ENCODE measurements at places on chromosomes 2 and 18.

DNA sequence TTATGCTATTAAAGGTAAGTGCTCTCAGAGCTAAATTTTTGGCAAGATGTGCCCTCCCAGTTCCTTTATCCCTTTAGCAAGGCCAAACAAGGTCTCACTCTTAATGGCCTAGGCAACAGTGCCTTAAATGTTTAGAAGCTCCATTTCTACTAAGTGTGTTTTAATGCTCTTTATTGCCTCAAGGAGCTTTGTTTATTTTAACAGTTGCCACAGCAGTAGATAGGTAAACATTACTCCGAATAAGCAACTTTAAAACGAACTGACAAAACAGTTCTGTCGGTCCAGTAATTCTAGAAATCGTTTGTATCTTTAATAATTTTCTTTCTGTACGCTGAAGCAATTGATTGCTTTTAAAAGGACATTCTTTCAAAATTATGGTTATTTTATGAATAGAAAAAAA, 74.5 kb downstream of the PIEZO2 start:
- no peak for DNase-seq

DNA sequence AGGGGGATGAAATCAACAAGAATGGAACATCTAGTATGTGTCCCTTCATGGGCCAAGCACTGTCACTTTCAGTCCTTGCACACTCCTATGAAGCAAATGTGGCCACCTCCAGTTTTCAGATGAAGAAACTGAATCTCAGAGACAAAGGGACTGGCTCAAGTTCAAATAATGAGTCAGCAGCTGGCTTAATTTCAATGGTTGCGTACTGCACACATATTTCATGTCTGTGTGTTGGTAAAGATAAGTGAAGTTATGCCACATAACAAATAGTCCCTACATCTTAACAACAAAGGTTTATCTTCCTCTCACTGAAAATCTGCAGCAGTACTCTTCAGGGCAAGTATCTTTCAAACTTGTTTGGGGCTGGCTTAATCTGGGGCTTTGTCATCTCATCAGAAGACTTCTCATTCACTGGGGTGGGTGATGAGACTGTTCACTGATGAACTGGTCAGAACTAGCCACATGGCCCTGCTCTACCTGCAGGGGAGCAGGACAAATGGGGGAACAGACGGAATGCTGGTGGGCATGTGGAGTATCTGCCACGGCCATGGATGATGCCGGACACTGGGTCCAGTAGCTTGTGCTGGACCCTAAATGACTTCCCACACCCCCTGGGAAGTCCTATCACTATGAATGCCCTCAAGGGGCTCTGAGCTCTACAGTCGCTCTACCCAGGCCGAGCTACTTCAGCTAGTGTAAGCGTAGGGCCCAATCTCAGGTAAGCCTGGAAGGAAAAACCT, 263.2 kb downstream of the CYP26B1 start:
- DNase-seq: no peak

DNA sequence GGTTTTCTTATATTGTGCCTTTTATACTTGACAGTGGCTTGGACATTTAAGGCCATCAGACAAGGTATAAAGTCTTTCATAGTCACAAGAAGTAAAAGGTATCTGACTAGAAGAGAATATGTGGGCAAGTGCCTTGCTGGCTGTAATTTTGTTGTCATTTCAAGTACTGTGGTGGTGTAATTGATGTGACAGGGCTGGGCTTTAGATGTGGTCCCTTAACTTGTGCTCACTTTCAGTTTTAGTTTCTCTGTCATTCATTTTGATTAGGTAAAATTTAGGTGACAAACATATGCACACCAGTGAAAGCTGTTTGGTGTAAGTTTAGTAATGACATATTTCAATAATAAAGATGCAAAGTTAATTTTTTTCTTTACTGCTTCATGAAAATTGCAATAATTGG, 31.2 kb upstream of the TBR1 start:
- DNase-seq: no peak

DNA sequence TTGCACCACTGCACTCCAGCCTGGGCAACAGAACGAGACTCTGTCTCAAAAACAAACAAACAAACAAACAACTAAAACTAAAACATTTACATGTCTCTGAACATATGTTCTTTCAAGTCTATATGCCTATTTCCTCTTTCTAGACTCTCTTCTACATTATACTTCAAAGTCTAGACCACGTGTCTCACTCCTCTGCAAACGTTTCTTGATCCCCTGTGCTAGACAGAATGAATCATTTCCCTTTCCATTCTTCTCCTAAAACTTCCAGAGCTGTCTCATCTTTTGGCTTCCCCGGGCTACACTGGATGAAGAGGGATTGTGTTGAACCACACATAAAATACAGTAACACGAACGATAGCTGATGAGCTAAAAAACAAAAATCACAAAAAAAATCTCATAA, 67.1 kb downstream of the BAZ2B start:
- DNase-seq: peak; percentile 14

DNA sequence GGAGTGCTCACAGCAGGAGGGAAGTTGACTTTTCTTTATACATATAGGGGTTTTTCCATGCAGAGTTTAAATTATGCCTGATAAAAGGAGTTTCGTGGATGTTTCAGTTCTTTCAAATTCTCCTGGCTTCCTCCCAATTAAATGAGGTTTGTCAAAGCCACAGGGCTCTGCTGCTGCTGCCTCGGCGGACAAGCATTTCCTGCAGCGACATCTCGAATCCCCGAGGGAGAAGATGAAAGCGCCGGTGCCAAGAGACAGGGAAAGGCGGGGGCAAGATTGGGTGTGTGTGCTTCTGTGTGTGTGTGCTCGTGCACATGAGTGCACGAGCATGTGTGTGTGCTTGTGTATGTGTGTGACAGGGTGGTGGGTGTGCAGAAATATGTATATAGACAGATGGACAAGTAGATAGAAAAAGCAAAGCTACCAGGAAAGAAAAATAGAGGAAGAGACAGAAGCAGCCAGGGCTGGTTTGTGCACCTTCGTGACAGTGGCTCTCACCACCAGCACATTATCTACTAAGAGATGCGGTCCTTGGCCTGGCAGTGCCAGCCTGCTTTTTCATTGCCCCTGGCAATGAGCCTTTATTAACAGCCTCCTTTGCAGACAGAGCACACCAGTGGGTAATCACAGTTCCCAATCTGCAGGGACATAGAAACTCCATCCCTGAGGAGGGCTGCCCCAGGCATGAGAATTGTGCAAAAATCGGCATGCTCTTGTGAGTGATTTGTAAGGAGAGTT, 76.2 kb downstream of the CDK15 start:
- no peak for DNase-seq

DNA sequence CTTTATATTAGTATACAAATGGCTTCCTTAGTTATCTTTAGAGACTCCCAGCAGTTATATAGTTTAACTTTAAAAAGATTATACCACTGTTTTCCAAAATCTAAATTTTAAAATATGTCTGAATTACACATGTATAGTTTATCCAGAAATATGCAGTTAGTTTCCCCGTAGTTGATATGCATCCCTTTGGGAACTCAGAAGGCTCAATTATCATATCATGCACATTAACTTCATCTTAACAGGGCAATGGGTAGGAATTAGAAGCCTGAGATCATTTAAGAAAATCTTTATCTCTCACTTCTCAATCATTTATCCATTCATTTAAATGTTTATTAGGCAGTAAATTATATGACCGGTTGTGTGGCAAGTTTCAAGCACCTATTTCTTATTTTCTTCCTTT, 27.2 kb downstream of the NLRC4 start:
- DNase-seq: no peak

DNA sequence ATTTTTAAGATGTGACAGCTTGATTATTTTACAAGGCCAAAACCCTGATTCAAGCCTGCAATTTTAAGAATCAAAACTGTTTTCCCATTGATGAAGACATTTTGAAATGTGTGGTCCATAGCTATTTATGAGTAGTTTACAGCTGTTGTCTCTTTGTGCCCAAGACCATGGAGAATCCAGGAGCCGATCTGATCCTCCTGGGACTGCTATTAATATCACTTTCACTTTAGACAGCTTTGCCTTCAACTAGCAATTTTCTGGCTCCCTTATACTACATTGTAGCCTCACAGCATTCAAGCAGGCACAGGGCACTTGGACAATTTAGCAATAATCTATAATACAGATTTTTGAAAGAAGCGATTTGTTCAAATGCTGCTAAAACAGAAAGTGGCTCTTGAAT, 172.9 kb downstream of the SLC8A1 start:
- DNase-seq: no peak

DNA sequence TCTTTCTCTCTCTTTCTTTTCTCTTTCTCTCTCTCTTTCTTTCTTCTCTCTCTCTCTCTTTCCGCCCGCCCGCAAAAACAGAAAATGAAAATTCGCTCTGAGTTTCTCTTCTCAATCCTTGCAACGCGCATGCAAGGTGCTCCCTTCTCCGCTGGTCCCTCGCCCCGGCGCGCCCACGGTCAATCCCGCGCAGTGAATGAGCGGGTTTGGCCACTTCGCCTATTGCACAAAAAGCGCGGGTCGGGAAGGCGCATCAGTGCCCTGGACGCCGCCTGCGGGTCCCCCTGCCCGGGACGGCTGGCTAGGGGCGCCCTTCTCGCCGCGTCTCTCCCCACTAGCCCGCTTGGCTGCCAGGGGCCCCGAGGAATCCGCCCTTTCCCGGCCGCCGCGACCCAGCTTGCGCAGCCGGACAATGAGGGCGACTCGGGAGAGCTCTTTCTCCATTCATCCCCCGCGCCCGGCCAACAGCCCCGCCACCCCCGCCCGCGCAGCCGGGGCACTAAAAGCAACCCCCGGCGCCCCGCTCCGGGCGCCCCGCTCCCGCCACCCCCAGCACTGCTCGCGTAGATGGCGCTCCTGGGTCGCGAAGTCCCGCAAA, 706 bp downstream of the LAMA1 start:
- DNase-seq: no peak

DNA sequence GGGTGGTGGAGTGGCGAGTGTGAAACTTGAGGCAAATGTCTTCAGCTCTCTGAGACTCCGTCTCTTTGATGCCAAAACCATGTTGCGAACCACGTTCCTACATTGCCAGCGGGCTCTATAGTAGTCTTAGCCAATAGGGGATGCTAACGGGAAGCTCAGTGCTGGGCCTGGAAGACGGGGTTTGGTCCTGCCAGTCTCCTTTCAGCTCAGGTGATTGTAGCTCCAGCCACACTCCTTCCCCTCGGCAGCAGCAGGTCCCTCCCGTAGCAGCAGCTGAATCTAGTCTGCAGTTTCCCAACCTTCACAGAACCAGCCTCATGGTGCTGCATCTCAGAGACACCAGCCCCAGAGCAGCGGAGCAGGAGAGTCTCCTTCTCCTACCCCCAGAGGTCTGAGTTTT, 109.7 kb downstream of the TFCP2L1 start:
- DNase-seq: no peak

DNA sequence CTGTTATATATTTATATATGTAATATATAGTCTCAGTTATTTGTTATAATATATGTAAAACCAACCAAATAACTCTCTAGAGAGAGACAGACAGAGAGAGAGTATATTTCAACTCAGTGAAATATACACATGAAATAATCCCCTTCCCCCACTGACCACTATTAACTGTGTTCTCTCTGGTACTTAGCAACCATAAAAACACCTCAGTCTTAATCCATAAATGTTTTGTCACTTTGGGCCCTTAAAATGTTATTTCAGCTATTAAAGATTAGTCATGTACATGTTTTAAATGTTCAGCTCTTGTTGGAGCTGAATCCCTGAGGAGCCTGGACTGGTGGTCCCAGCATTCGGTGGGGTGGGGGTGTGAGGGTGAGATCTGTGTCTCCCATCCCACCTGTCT, 122.2 kb upstream of the MAP3K20 start:
- no peak for DNase-seq

GRCh38 chr2:138267902-138268254, 233.7 kb upstream of the SPOPL start:
- DNase-seq: no peak

DNA sequence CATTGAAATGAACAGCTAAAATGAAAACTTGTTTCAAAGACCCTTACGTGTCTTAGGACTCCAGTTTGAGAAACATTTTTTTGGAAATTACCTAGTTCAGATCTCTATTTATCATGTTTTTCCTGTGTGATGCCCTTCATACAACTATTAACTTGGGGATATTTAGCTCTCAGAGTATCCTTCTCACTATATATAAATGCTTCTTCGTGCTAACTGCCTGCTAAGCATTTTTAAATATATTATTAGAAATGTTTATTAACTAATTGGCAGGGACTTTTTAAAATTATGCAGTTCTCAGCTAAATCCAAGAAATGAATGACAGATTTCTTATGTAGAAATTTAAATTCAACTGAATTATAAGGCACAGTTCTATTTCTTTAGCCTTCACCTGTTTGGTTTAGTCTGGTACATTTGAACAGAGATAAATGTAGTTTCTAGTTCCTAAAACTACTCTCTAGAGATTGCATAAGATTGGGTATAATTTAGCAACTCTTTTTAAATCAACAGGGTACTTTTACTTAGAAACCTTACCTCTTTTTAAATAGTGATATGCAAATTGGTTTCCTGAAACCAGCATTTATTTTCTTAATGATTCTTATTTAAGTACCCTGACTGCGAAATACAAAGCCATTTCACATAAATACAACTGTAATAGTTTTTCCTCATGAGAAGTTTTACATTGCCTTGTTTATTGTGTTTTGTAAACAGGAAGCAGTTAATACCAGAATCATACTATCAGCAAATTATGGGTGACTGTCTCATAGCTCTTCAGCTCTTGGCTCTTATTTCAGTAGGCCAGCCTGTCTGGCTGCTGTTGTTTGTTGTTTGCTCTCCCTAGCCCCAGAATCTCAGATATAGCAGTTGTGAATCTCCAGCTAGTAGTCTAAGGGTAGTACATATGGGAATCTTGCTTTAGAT, 140.7 kb downstream of the PTRHD1 start:
- DNase-seq: no peak

DNA sequence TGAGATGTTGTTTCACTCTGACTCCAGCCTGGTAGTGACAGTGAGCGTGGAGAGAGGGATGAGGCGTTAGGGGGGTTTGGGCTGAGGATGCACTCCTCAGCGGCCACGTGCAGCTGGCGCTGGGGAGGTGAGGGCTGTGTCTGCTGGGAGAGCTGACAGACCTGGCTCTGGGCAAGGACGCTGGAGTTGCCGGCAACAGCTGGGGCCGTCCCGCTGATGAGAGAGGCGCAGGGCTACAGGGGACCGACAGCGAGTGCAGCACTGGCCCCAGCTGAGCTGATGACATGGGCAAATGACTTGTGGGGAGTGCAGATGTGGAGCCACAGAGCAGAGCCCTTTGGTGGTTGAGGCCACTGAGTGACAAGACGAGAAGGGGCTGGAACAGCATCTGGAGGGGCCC, 38.4 kb downstream of the COA5 start:
- DNase-seq: no peak

- peak; percentile 8 for DNase-seq
Observed at GRCh38 chr2:39264733-39265132, 21.0 kb upstream of the CDKL4 start.

DNA sequence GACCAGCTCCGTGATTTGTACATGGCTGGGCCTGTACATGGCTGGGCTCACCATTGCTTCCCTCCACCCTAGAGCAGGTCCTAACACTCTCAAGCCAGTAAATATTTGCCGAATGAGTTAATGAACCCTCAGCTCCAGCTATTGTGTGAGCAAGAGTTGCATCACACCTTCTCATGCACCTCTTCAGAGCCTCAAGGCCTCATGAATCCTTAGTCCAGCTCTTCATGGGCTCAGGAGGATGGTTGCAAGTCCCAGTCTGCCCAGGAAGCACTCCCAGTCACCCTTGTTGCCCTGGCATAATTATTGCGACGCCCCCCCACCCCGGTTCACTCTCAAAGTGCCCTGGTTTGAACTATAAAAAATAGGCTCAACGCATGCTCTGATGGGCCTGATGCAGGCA, 30.1 kb upstream of the GNAL start:
- no peak for DNase-seq
